HT-29 (cell line): ENCODE measurements at places on chromosomes 16 and 17. TPM values are rescaled to one million over a fixed set of nuclear protein-coding genes. Genes with fewer than 3 reads are reported as not detected.

GRCh38 chr17:8125947-8126490 is 2.1 kb upstream of the HES7 start:
- peak; percentile 36 for DNase-seq

Gene SLC9A5
- total RNA-seq: 2.2 and 2.7 TPM in 2 replicates

- peak; percentile 5 for DNase-seq
Observed at GRCh38 chr16:23941963-23942564, 106.3 kb downstream of the PRKCB start.

DNA sequence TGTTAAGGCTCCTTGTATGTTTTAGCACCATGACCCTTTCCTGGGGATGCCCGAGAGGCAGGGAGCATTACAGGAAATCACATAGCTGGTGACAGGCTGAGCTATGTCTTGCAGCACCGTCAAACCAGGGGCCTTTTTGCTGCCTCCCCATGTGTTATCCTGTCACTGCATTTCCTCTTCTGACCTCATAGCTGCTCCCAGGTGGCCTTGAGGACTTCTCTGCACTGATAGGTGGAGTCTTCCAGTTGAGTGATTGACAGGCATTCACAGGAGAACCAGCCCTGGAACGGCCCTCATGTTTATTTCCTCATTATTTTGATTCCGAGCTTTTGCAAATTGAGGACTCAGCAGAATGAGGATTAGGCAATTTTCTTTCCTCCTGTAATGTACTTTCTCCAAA is 349.6 kb downstream of the HAPSTR1 start:
- peak; percentile 3 for DNase-seq

Gene KRTAP4-5
- total RNA-seq: not detected in 2 replicates

DNA sequence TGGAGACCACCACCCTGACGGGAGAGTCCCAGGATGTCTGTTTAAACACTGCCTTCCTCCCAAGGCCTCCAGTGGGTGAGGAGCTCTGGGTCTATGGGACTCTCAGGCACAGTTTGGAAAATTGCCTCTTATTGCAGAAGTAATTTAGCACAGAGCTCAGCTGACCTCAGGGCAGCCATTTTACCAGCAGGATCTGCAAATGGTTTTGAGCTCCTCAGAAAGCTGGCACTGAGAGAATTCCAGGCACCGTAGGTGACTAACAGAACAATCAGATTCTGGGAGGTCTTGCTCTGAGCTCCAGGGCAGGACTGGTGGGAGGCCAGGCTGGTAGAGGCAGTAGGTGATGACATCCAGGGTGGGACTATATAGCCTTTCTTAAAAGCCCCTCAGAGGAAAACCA is 17.3 kb upstream of the C16orf74 start:
- DNase-seq: no peak

- DNase-seq: no peak
Observed at GRCh38 chr17:80118601-80119270, 17.4 kb downstream of the GAA start.

GRCh38 chr17:74446551-74447500 is 14.9 kb downstream of the GPRC5C start:
- DNase-seq: no peak

GRCh38 chr17:31859487-31860008 is 504 bp upstream of the COPRS start:
- no peak for DNase-seq

DNA sequence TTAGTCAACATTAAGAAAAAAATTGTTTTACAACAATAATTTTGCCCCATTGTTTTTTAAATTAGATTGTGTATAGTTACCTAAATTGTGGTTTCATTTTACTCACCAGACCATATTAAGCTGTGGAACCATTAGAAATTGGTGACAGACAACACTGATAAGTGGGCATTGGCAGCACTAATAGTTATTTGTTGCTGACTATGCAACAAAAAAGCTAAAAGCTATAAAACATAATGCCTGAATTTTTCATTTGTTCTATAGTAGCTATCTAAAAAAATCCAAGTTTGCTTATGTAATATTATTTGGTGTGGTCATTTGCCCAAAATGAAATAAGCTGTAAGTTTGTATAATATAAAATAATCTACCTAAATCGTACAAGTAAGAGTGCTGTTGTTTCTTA is 13.7 kb upstream of the VWA3A start:
- DNase-seq: no peak

GRCh38 chr16:31664683-31665482 is 137.2 kb downstream of the AHSP start:
- DNase-seq: no peak

DNA sequence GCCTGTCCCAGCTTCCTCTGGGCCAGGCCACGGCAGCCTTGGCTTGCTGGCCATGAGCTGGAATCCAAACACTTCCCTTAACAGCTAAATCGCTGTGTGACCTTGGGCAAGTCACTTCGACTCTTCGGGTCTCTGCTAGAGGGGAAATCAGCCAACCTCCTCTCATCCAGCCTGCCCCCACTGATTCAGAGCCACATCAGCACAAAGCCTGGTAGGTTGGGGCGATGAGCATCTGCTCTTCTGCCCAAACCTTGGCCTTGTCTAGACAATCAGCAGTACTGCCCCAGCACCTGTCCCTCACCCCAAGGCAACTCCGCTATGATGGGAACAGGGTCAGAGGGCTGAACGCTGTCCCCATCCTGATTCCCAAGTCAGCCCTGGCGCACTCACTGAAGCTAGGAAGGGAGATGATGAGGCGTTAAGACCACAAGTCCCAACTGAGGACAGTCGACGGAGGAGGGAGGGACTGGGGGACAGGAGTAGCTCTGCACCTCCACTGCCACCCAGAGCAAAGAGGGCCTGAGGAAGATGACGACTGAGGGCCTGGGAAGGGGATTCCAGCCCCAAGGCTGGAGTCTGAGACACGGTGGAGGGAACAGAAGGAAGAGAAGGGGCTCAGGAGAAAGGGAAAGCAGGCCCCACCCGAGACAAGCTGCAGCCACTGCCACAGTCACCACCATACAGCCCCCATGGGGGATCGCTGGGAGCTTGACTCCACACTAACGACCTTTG is 1.3 kb downstream of the CLUH start:
- DNase-seq: no peak

DNA sequence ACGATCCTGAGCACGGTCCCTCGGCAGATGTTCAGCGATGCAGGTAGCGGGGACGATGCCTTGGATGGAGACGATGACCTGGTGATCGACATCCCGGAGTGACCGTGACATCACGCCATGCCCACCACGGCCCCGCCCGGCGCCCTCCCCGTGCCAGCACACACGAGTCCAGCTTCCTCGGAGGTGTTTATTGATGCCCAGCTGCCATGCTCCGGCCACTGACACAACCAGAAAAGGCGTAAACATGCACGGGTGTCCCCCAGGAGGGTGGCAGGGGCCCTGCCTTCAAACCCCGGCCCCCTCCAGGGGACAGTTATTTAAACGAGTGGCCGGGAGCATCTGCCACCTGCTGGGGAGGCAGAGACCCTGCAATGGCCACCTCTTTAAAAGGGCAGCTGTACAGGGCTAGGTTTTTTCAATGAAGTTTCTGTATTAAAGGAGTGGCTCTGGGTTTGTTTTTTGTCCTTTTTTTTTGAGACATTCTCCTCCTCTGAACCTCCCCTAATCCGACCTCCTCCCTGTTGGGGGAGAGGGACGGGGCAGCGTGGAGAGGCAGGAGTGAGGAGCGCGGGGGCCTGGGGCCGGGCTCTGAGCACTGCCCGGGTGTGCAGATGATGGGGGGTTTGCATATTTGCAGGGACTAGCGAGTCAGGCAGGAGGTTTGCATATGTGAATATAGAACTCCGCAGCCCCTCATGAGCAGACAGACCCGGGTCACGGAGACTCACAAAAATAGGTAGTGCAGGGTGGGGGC is 5.3 kb downstream of the DOC2A start:
- DNase-seq: peak; percentile 41

DNA sequence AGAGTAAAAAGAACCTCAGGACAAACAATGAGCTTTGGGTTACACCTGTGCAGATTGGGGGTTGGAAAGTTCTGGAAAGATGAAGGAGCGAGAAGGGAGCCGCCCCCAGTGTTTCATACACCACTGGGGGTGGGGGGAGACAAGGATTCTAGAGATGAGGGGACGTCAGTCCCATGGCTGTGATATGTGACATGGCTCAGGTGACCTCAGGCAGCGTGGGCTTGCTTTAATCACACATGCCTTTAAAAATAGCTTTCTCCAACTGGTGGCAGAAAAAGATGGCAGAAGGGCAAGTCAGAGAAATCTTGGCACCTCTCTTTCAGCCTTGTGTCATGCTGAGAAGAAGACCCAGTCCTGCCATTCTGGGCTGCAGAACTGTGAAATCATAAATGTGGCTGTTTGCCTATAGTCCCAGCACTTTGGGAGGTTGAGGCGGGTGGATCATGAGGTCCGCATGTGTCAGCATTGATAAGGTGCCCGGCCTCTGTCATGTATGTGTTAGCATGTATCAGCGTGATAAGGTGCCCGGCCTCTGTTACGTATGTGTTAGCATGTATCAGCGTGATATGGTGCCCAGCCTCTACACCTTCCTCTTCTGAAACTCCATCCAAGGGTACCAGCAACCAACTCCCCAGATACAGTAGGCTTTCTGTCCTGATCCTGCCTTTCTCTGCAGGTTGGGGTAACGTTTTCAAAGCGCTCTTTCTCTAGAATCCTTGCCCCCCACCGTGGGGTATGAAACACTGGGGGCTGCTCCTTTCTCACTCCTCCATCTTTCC is 25.0 kb downstream of the WIPI1 start:
- no peak for DNase-seq

- DNase-seq: no peak
Observed at GRCh38 chr16:22352140-22352539, 22.3 kb downstream of the CDR2 start.

DNA sequence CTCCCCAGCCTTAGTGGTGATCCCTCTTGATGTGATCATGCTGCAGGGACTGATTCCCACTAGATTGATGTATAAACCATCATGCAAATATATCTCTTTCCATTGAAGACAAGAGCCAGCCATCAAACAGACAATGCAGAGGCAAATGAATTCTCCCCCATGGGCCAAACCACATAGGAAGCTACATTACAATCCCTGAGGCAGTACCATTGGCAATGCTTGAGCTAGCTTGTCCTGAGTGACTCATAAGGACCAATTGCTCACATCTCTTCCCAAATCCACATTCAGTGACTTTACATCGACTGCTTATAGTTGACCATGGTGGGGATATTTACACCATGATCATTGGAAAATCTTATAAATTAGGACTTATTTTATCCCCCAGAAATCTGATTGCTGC is 242.2 kb downstream of the SHISA9 start:
- DNase-seq: no peak

Gene UMOD
- total RNA-seq: not detected in 2 replicates

GRCh38 chr16:67555795-67556212 is 6.5 kb upstream of the CTCF start:
- peak; percentile 44 for DNase-seq

DNA sequence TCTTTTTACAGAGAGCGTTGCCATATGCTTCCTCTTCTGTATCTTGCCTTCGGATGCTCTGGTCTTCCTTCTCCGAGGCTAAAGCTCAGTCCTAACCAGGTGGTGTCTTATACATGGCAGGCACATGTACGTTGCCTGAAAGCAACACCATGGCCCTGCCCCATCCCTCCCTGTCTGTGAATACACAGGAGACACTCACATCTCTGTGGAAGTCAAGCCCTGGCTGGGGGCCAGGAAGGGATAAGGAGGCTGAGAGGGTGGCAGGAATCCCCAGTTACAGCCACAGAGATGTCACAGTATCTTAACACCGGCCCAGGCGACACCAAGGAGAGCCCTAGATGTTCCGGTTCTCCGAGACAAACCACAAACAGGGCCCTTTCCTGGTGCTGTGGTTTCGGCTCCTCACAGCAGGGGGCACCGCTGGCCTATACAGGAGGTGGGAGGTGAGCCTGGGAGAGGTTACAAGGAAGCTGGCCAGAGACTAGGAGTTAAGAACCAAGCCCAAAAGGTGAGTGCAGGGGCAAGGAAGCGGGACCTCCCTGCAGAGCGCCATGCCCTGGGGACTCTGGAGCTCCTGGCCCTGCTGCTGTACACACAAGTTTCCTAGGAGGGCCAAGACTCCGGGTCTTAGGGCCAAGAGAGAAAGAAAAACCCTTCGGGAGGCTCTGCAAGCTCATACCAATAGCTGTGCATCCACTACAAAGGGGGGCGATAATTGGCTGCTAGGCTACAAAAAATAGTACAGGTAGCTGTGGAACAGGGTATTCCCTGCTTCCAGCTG is 41.7 kb downstream of the SRL start:
- DNase-seq: peak; percentile 81

DNA sequence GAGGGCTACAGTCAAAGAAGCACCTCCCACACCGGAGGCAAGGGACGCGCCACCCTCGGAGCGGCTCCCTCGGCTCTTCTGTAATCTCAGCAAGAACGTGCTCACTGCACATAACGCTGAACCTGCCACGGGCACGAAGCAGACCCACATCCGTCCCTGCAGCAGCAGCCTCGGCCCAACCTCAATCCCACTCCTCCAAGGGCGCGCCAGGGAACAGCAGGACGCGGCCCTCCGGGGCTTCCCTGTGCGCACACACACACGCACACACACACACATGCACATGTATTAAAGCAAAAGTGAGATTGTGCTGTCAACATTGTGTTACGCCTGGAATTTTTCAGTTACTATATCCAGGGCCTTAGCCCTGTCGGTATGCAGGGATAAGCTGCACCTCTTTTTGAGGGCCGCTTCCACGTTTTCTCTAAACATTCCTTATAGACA is 54.0 kb downstream of the TBC1D16 start:
- DNase-seq: no peak

- DNase-seq: no peak
Observed at GRCh38 chr17:35900280-35900679, 20.1 kb upstream of the CCL5 start.

Gene CFAP97D1
- 0.05 and 0.26 TPM in 2 replicates for total RNA-seq

DNA sequence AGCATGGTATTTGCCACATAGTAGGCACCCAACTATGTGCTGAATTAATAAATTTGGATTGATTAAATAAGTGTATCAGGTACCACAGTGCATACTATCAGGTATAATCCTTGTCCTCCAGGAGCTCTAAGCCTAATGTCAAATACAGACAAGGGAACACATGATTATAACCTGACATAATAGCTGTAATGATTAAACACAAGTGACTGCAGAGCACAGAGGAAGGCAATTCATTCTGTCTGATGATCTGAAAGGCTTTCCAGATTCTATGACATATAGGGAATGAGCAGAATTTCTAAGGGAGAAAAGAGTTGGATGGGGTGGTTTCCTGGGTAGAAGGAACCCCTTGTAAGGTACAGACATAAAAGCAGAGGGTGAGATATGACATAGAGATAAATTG is 273.5 kb downstream of the KIF2B start:
- no peak for DNase-seq

DNA sequence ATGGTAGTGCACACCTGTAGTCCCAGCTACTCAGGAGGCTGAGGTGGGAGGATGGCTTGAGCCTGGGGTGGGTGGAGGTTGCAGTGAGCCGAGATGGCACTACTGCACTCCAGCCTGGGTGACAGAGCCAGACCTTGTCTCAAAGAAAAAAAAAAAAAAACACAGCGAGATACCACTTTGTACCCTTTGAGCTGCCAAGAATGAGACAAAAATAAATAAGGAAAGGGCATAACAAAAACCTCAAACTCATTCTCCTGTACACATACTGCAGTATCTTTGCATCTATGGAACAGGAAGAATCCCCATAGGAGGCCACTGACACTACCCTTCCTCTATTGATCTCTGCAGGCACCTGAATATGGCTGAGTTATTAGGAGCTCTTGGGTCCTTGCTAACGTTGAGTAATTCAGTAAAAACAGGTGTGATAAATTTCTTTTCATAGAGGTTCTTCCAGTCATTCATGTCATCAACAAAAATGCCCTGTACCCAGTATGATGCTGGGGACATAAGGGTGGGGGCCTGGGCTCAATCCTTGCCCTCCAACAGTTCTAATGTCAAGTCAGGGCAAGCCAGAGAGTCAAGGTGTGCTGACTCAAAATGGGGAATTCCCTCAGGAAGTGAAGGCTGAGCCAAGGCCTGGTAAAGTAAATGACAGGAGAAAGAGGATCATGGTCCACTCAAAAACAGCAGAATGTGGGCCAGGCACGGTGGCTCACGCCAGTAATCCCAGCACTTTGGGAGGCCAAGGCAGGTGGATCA is 26.9 kb downstream of the RANBP10 start:
- DNase-seq: no peak
